Mesendoderm (in vitro differentiated cells): ENCODE measurements at places on chromosomes 4 and X.

- DNase-seq = no peak
These were observed 179.1 kb downstream of the CBR4 start for GRCh38 chr4:168830777-168831512.

DNA sequence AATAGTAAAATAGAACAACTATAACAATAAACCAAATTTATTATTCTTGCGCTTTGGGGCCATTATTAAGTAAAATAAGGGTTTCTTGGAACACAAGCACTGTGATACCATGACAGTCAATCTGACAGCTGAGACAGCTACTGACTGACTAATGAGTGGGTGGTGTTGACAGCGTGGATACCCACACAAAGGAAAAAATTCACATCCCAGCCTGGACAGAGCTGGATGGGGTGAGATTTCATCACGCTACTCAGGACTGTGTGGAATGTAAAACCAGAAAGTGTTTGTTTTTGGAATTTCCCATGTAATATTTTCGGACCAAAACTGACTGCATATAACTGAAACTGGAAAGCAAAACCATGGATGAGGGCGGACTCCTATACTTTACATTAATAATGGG lies 48.8 kb downstream of the IGFBP7 start:
- no peak for DNase-seq

DNA sequence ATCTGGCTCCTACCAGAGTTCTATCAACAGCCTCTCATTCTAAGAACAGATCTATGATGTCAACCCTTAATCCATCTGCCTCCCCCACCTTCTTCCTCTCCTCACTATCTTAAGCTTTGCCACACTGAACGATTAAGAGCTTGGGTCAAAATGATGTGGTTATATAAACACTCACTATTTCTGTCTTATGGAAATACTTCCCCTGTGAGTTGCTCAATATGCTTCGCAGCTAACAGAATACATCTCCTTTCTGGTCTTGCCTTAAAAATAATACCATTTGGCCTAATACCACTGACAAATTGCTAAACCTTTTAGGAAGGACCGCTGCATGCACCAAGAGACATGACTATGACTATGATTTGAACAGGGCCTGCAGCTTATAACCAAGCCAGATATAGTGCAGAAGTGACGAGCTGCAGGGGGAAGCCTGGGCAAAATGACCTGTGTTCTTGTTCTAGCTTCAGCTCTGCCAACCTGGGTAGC lies 130.9 kb downstream of the RNF150 start:
- no peak for DNase-seq

DNA sequence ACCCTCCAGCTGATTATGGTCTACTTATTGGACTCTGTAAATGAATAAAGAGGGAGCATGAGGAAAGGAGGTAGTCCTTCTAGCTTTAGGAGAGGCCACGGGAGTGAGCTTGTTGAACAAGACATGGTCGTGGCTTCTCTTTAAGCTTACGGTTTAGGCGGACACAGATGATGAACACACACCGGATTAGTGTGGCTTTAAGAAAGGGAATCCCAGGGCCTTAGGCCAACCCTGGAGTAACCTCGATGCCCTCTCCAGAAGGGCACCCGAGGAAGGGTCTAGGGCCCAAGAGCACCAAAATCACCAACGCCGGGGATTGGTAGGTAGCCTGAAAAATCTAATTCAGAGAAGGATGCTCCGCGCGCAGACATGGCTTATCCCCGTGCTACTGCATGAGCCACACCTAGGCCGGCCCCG lies 39.4 kb downstream of the ERVMER34-1 start:
- no peak for DNase-seq

DNA sequence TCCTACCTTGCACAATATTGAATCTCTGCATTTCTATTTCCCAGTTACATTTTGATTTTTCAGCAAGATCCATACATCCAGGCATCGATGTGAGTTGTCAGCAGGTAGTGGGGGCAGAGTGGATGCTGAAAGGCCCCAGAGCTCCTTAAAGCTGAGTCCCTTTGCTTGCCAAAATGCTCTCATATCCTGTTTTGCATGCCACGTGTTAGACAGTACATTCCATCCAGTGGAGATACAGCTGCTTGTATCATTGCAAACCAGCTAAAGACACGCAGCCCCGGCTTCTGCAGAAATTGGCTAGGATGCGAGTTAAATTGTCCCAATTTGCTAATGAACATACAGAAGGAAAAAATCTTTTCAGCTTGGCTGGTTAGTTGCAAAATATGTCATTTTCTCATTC lies 179.6 kb upstream of the MXRA5 start:
- DNase-seq = no peak

DNA sequence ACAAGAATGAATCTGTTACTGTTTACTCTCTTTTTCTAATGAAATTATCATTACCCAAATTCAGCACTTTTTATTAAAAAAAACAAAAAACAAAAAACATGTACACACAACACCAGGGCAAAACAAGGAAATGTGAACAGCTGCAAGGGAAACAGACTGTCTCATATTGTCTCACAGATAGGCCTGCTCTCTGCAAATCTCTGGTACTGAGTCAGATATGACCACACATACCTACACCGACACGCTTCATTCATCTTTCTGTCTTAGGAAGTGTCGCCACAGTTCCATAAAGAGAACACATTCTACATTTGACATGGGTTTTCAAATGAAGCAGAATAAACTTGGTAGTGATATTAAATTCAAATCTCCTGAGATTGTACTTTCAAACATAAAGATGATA lies 92.2 kb upstream of the GPR34 start:
- no peak for DNase-seq

- DNase-seq = peak; percentile 4
These were observed 18.9 kb downstream of the LAMP2 start for GRCh38 chrX:120450163-120450562.

GRCh38 chr4:146407669-146408084 lies 114.1 kb downstream of the SLC10A7 start:
- no peak for DNase-seq

DNA sequence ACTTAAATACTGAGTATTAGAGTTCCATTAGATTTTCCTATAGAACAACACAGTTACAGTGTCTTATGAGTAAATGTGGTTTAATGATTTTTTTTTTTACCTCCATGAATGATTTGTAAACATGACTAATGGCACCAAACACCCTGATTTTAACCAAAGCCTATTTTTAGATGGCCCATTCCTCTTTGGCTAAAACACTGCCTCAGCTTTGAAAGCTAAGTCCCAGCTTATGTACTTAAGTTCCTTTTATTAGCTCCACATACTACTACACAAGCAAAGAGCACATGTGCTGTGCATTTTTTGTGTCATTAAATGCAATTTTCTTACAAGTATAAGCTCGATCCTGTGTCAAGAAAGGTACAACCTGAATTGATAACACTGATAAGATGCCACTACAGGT lies 575.6 kb upstream of the PITX2 start:
- no peak for DNase-seq

- no peak for DNase-seq
These were observed 177.8 kb upstream of the HAND2 start for GRCh38 chr4:173707658-173708419.

DNA sequence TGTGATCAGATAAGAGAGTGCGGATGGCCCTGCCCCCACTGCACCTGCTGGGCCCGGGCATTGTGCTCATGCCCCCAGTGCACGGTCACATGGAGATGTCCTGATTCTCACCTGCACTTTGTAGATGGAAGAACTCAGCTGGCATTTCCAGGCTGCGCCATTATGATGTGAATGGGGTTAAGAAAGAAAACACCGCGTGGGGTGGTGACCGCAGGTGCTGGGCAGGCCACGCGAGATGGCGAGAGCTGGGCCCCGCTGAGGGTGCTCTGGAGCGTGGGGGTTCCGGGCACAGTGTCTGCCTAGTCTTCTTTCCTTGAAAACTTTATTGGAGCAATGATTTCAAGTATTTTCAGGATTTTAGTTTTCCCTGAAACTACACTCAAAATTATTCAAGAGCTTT lies 17.8 kb upstream of the HGFAC start:
- DNase-seq = no peak

GRCh38 chrX:17376431-17377077 lies 1.6 kb downstream of the NHS start:
- peak; percentile 47 for DNase-seq

DNA sequence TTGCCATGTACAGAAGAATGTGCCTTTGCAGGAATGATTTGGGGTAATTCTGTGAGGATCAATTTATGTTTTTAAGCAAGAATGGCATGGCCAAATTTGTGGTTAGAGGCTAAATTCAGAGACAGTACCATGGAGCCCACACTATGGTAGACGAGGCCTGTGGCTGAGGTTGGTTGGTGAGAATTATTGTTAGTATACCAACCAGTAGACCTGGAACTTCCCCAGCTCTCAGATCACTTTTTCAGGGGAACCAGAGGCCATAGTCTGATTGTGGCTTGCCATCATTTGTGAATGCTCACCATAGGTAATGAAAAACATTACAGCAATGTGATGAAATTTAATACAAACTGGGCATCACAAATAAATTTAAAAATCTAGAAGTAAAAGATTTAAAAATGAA lies 56.3 kb downstream of the SHISA3 start:
- DNase-seq = no peak

- DNase-seq = no peak
These were observed 34.5 kb upstream of the HGFAC start for GRCh38 chr4:3407171-3407771.

DNA sequence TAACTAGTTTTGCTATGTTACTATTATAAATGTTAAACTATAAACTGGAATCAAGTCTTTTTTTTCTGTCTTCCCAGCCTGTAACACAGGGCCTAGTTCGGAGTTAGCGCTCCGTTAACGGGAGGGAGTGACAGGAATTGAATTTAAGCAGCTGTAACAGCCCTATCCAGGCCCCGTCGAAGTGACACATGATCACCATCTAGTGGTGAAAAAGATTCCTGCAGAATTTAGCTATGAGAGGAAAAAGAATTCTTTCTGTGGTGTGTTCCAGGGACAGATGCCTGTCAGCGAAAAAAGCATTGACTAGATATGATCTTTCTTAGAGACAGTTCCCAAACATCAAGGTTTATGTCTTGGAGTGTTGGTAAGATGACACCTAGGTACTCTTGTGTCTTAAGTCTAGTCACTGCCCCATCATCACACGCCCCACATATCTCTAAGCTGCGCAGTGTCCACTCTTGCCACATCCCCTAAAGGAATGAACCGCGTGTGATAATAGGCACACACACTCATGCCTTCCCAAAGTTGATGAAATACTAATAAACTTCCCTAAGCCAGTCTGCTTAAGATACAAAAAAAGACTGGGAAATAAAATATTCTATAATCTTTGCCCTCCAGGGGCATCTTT lies 2.1 kb downstream of the GAB3 start:
- DNase-seq = peak; percentile 60

DNA sequence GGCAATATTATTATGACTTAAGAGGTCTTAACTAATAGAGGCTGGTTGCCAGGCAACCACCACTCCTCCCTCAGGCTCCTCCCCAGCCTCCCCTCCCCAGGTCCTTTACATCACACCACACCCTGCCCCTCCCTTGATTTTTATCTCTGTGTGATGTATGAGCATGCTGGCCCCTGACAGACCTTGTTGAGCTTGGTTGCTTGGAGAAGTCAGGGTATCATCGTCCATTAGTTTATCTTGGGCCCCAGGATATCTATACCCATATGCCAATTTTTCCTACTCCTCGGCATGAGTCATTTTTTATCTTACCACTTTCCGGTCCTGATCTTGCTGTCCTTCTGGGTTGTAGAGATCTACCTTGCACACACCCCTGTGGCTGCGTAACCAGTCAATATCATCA lies 2.5 kb downstream of the AKAP4 start:
- DNase-seq = peak; percentile 45

GRCh38 chr4:178259566-178259965 lies 817.3 kb upstream of the AGA start:
- no peak for DNase-seq

DNA sequence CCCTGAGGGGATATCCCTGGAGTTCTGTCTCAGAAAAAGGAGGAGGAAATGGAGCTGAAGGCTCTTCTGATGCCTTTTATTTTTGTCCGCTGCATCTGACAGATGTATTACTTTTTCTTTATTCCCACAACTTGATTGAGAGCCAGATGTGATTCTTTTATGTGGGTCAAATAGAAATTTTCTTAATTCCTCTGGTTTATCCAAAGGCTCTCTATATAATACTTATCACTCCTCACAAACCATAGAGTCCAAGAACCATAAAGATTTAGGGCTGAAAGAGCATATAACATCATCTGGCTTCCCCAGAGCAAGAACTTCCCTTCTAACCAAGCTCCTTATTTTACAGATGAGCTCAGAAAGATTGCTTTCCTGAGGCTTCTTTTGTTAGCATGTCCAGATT lies 756.7 kb upstream of the FAM241A start:
- DNase-seq = no peak

GRCh38 chr4:165631208-165631894 lies 241.7 kb upstream of the TLL1 start:
- no peak for DNase-seq

- DNase-seq = peak; percentile 82
These were observed 113.6 kb upstream of the TEX13C start for GRCh38 chrX:125205918-125206665.
